ENCODE measurements at places on chromosomes 1 and 21.

DNA sequence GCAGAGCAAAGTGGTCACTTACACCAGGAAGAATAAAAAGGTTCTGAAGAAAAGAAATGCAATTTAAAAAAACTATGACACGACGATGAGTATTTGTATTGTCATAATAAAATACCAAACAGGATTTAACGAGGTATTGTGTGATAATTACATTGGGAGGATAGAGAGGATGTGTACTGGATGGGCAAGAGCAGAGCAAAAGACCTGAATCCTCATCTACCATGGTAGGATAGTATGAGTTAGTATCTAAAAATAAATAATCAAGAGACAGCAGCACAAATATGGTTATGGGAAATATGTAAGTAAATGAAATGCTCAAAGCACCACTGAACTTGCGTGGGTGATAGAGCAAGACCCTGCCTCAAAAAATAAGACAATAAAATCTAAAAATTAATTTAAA, 162.6 kb downstream of the CDC42BPA start:
- no peak for DNase-seq

GRCh38 chr21:33388188-33388587, 15.0 kb upstream of the IFNGR2 start:
- no peak for DNase-seq

GRCh38 chr1:188872376-188872775, 1605.3 kb downstream of the BRINP3 start:
- DNase-seq, result no peak

GRCh38 chr1:28135371-28136168, 40.9 kb downstream of the PTAFR start:
- no peak for DNase-seq

DNA sequence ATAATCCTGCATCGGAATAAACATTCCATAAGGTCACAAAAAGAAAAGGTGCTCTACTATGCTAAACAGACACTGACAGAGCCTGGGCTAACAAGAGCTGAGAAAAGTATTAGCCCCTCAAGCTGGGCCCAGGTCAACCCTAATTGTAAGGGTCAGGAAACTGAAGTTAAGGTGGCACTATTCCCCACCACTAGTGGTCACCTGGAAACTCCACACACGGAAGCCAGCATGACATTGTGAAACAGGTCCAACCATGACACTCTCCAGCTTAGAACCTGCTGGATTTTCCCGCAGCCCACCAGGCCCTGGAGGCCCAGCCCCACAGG, 1.2 kb downstream of the PTTG1IP start:
- DNase-seq, result no peak

- no peak for DNase-seq
Measured at GRCh38 chr1:150207281-150207971, 28.5 kb downstream of the ANP32E start.

- DNase-seq, result no peak
Measured at GRCh38 chr1:9066945-9067807, 2.3 kb downstream of the SLC2A5 start.

DNA sequence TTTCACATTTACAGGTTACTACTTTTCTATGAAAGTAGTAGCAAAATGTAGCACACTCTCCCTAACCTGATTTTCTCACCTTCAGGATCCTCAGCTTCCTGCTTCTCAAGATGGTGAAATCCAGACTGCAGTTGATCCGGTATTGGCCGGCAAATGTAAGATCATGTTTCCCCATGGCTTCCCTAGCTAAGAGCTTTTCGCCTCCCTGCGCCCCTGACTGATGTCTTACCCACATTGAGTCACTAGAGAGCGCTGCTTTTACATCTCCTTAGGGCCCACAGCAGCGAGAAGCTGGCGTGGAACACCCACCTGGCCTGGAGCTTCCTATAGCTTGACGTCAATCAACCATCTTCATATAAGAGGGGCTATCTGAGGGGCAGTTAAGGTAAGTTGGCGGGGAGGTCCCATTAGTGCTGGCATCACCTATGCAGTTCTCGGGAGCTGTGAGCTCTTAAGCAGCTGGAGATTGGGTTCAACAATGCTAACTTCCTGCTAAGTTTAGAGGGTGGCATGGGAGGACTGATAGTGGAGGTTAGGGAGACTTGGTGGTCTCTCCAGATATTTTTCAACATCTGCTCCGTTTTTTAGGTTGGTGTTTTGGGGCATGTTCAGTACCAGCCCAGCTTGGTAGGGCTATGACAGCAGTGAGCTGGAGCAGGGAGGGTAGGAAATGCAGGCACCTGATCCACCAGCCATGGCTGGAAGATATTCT, 5.5 kb downstream of the PTPN7 start:
- DNase-seq, result no peak

GRCh38 chr21:35468991-35469390, 419.9 kb upstream of the RUNX1 start:
- no peak for DNase-seq

DNA sequence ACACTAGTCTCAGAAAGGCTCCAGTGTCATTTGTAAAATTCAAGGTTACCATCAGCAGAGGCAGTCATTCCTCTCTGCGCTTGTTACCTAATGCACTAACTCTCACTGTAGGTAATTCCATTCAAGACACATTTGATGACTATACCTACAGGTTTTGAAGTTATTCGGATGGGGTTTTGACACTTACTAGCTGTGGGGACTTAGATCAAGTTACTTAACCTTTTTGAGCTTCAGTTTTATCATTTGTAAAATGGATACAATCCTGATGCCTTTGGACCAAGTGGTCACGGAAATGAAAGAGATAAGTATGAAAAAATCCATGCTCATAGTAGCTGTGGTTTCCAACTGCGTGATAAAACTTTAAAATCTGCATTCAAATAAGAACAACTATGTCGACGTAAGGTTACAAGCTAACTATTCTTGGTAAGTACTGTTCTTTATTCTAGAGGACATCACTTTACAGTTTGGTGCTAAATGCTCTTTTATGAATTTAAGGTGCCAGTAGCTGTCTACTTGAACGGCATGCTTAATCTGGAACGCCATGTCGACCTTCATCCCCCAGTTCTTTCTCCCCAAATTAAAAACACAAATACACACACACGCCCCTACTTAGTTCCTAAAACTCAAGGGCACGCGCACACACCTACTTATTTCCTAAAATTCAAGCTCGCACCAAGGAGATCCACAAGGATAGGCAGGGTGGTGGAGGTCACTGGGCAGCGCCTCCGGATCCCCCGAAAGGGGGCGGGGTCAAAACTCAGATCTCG, 550 bp upstream of the NFYC start:
- no peak for DNase-seq

Measured in stimulated activated CD4-positive, alpha-beta T cell treated with anti-CD3 and anti-CD28 coated beads, TNF-alpha, amount 100 ng/mL, for 24 hours (primary cell).